Aorta (tissue), 5 donors: ENCODE measurements at places on chromosomes 3 and 15. TPM values are rescaled to one million over a fixed set of nuclear protein-coding genes. Genes with fewer than 3 reads are reported as not detected.

- no peaks in the 10 kb centered on the region for H3K27me3 ChIP-seq
- DNase-seq = no peak
- no peaks in the 10 kb centered on the region for H3K36me3 ChIP-seq
- H3K4me3 ChIP-seq = no peak overlapping the region
- H3K4me1 ChIP-seq = no peaks in the 10 kb centered on the region
Observed at GRCh38 chr3:145953316-145953715, 207.7 kb downstream of the PLOD2 start.

DNA sequence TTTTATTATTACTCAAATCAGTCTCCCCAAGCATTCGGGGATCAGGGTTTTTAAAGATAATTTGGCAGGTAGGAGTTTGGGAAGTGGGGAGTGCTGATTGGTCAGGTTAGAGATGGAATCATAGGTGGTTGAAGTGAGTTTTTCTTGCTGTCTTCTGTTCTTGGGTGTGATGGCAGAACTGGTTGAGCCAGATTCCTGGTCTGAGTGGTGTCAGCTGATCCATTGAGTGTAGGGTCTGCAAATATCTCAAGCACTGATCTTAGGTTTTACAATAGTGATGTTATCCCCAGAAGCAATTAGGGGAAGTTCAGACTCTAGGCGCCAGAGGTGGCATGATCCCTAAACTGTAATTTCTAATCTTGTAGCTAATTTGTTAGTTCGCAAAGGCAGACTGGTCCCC lies 20.6 kb upstream of the TRANK1 start:
- no peak overlapping the region for H3K27ac ChIP-seq
- no peaks in the 10 kb centered on the region for H3K27me3 ChIP-seq
- no peak overlapping the region for H3K4me3 ChIP-seq
- no peak for DNase-seq
- H3K4me1 ChIP-seq = no peaks in the 10 kb centered on the region

The MUC4 gene
- 0.06 TPM for total RNA-seq

The TMEM212 gene
- not detected for total RNA-seq

The ANXA2 gene
- total RNA-seq = 699 TPM

GRCh38 chr3:108103040-108103751 lies 12.4 kb upstream of the CD47 start:
- H3K27me3 ChIP-seq = no peaks in the 10 kb centered on the region
- no peak for DNase-seq
- H3K4me3 ChIP-seq = no peak overlapping the region

DNA sequence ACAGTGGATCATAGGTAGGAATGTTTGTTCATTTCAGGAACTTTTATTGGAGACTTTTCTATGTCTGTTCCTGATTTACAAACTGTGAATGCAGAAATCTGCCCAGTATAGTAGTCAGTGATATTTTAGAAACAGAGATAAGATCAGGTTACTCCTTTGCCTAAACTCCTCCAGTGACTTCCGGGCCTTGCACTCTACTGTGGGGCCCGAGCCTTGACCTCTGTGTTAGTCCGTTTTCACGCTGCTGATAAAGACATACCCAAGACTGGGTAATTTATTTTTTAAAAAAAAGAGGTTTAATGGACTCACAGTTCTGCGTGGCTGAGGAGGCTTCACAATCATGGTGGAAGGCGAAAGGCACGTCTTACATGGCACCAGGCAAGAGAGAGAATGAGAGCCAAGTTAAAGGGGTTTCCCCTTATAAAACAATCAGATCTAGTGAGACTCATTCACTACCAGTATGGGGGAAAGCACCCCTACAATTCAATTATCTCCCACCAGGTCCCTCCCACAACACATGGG lies 127.1 kb downstream of the DNAJB8 start:
- DNase-seq = no peak
- no peak overlapping the region for H3K27ac ChIP-seq
- no peak overlapping the region for H3K4me3 ChIP-seq
- no peaks in the 10 kb centered on the region for H3K27me3 ChIP-seq

- peak overlapping the region; percentile 14 for H3K4me3 ChIP-seq
- no peaks in the 10 kb centered on the region for H3K36me3 ChIP-seq
- no peak overlapping the region for H3K27ac ChIP-seq
- H3K4me1 ChIP-seq = peaks cover 3% of the 10 kb centered on the region
- no peak for DNase-seq
- H3K27me3 ChIP-seq = no peaks in the 10 kb centered on the region
Observed at GRCh38 chr3:114418724-114419543, 125.1 kb downstream of the TIGIT start.

- no peak for DNase-seq
- no peaks in the 10 kb centered on the region for H3K27me3 ChIP-seq
- H3K27ac ChIP-seq = no peak overlapping the region
- H3K4me1 ChIP-seq = peaks cover 6% of the 10 kb centered on the region
Observed at GRCh38 chr3:152175528-152175889, 93.2 kb upstream of the MBNL1 start.

The VIPR1 gene
- 3.2 TPM for total RNA-seq

GRCh38 chr3:136942803-136943202 lies 15.0 kb upstream of the IL20RB start:
- H3K27me3 ChIP-seq = no peaks in the 10 kb centered on the region
- H3K4me1 ChIP-seq = no peaks in the 10 kb centered on the region
- no peak for DNase-seq
- H3K4me3 ChIP-seq = no peak overlapping the region

GRCh38 chr15:51932161-51932560 lies 39.4 kb downstream of the LEO1 start:
- H3K4me1 ChIP-seq = no peaks in the 10 kb centered on the region
- H3K27me3 ChIP-seq = no peaks in the 10 kb centered on the region
- H3K27ac ChIP-seq = no peak overlapping the region
- H3K4me3 ChIP-seq = no peak overlapping the region
- no peak for DNase-seq

DNA sequence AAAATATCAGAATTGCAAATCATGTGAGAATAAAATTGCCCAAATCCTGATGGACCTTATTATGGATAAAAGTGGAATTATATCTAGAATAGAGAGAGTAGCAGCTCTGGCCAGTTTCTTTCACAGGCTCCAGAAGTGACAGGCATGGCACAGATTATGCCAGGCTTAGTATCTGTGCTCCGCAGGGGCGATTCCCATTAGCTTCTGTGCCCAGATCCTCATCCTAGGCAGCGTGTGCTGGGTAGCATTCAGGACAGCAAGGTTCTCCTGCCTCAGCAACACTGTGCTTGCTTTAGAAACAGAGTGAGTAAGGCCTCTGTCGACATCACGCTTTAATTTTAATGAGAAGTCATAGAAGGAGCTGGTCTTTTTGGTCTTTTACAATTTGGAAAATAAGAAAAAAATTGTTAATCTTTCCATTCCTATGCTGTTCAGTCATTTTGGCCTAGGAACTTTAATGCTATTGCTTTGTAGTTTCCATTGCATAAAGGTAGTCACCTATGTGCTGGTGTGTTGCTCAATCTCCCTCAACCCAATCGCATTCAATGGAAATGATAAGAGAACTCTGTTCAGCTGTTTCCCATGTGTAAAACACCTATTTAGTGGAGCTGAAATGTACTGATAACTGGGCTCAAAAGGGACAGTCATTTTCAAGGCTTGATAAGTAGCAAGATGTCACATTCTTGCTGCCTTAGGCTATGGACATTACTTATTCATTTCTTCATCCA lies 770.1 kb downstream of the AGBL1 start:
- no peak for DNase-seq
- no peaks in the 10 kb centered on the region for H3K36me3 ChIP-seq
- no peaks in the 10 kb centered on the region for H3K4me1 ChIP-seq
- H3K27me3 ChIP-seq = peaks cover 1% of the 10 kb centered on the region
- no peak overlapping the region for H3K27ac ChIP-seq
- no peak overlapping the region for H3K4me3 ChIP-seq

- no peaks in the 10 kb centered on the region for H3K4me1 ChIP-seq
- H3K36me3 ChIP-seq = no peaks in the 10 kb centered on the region
- H3K4me3 ChIP-seq = no peak overlapping the region
- H3K27me3 ChIP-seq = no peaks in the 10 kb centered on the region
- no peak for DNase-seq
Observed at GRCh38 chr3:158789592-158789991, 12.3 kb upstream of the MFSD1 start.

GRCh38 chr15:38226608-38227266 lies 25.9 kb upstream of the SPRED1 start:
- DNase-seq = no peak
- no peaks in the 10 kb centered on the region for H3K27me3 ChIP-seq
- no peaks in the 10 kb centered on the region for H3K4me1 ChIP-seq
- H3K4me3 ChIP-seq = no peak overlapping the region

The NR2E3 gene
- 3.2 TPM for total RNA-seq

DNA sequence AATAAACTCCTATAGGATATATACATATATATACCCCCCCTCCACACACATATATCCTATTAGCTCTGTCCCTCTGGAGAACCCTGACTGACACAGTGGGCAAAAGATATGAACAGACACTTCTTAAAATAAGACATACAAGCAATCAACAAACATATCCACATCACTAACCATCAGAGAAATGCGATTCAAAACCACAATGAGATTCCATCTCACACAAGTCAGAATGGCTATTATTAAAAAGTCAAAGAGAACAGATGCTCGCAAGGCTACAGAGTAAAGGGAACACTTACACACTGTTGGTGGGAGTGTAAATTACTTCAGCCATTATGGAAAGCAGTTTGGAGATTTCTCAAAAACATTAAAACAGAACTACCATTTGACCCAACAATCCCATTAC lies 46.2 kb upstream of the ARHGEF26 start:
- H3K4me1 ChIP-seq = no peaks in the 10 kb centered on the region
- no peaks in the 10 kb centered on the region for H3K27me3 ChIP-seq
- DNase-seq = no peak
- no peaks in the 10 kb centered on the region for H3K36me3 ChIP-seq
- no peak overlapping the region for H3K4me3 ChIP-seq

The OR5K2 gene
- total RNA-seq = not detected

DNA sequence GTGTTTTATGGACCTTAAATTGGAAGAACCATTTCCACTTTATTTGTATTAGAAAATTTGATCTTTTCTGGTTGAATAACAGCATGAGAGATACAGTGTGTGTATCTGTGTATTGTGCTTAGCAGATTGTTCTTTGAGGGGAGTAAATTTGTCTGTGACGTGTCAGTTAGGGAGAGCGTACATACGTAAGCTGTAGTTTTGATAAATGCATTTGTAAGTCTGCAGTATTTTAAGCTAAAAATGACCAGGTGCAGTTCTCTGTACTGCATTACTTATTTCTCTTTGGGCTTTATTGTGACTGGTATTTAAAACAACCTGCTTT lies 264.8 kb downstream of the ROBO2 start:
- H3K4me1 ChIP-seq = no peaks in the 10 kb centered on the region
- H3K27ac ChIP-seq = no peak overlapping the region
- H3K36me3 ChIP-seq = no peaks in the 10 kb centered on the region
- H3K27me3 ChIP-seq = no peaks in the 10 kb centered on the region

- DNase-seq = peak; percentile 92
- H3K36me3 ChIP-seq = no peaks in the 10 kb centered on the region
- H3K4me1 ChIP-seq = no peaks in the 10 kb centered on the region
- H3K27ac ChIP-seq = no peak overlapping the region
Observed at GRCh38 chr3:40179016-40179415, 130.5 kb upstream of the EIF1B start.

- DNase-seq = no peak
- H3K27me3 ChIP-seq = no peaks in the 10 kb centered on the region
- no peaks in the 10 kb centered on the region for H3K36me3 ChIP-seq
- no peak overlapping the region for H3K27ac ChIP-seq
Observed at GRCh38 chr3:128854475-128854874, 24.9 kb upstream of the ACAD9 start.

DNA sequence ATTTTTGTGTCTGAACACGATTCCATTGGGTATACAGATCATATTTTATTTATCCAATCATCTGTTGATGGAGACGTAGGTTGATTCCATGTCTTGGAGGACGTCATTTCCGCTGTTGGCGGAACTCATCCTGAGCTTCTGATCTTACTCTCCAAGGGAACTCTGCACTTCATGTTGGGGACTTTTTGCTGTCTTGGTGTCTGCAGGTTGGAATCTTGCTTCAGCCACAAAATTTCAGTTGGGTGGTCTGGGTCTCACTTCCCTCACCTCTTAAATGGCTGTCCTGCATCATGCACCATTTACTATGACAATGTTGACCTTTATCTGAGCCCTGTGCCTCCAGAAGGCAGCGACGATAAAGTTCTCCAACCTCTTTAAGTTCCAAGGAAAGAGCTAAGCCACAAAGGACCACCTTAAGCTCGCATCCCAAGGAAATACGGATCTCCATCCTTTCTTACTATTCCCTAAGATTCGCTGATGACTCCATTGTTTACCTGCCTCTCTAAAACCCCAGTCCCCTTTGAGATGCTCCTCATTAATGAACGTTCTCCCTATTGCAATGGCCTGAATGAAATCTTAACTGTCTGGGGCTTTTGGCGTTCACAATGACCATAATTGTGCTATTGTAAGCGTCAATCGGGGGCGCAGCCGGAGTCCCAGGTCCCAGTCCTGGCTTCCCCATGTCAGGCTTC lies 23.1 kb upstream of the RNU6-1 start:
- no peaks in the 10 kb centered on the region for H3K36me3 ChIP-seq
- H3K27me3 ChIP-seq = no peaks in the 10 kb centered on the region
- no peaks in the 10 kb centered on the region for H3K4me1 ChIP-seq
- no peak for DNase-seq
- H3K4me3 ChIP-seq = no peak overlapping the region
- no peak overlapping the region for H3K27ac ChIP-seq

The GP9 gene
- total RNA-seq = not detected

The GOLGA6B gene
- not detected for total RNA-seq

The UCN2 gene
- total RNA-seq = 0.24 TPM

GRCh38 chr3:178532476-178532875 lies 3.8 kb upstream of the KCNMB2 start:
- DNase-seq = no peak

DNA sequence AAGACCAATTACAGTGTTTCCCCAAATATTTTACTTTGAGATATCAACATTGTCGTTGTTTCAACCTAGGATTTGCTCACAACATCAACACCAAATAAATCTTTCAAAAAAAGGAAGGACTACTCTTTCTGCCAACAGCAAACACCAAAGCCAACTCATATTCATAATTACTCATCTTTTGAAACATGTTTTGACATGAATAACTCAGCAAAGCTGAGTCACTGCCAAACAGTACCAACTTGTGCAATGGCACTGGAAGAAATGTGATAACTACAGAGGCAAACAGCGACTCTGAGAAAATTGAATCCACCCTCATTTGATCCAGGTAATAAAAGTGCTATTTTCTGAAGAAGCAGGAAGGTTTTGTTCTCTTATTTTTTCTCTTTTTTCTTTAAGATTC lies 67.2 kb downstream of the PEX5L start:
- H3K36me3 ChIP-seq = no peaks in the 10 kb centered on the region
- no peak for DNase-seq
- no peaks in the 10 kb centered on the region for H3K4me1 ChIP-seq
- H3K4me3 ChIP-seq = no peak overlapping the region
- no peak overlapping the region for H3K27ac ChIP-seq

- H3K4me1 ChIP-seq = no peaks in the 10 kb centered on the region
- H3K27me3 ChIP-seq = no peaks in the 10 kb centered on the region
- DNase-seq = no peak
- H3K36me3 ChIP-seq = no peaks in the 10 kb centered on the region
- H3K4me3 ChIP-seq = no peak overlapping the region
- no peak overlapping the region for H3K27ac ChIP-seq
Observed at GRCh38 chr3:113142476-113142875, 68.9 kb upstream of the BOC start.

The SRGAP3 gene
- 11.7 TPM for total RNA-seq

The DPPA2 gene
- not detected for total RNA-seq

The ALDH1A3 gene
- 7.0 TPM for total RNA-seq

GRCh38 chr3:27342267-27342666 lies 26.9 kb downstream of the NEK10 start:
- no peak overlapping the region for H3K4me3 ChIP-seq
- H3K27ac ChIP-seq = no peak overlapping the region
- no peaks in the 10 kb centered on the region for H3K27me3 ChIP-seq

GRCh38 chr3:55427739-55428138 lies 59.4 kb downstream of the WNT5A start:
- no peak overlapping the region for H3K27ac ChIP-seq
- H3K4me1 ChIP-seq = no peaks in the 10 kb centered on the region
- H3K36me3 ChIP-seq = no peaks in the 10 kb centered on the region
- no peaks in the 10 kb centered on the region for H3K27me3 ChIP-seq
